ENCODE measurements at places on chromosomes 7 and 10.

GRCh38 chr10:131955591-131956340, 26.0 kb downstream of the BNIP3 start:
- no peak for DNase-seq

DNA sequence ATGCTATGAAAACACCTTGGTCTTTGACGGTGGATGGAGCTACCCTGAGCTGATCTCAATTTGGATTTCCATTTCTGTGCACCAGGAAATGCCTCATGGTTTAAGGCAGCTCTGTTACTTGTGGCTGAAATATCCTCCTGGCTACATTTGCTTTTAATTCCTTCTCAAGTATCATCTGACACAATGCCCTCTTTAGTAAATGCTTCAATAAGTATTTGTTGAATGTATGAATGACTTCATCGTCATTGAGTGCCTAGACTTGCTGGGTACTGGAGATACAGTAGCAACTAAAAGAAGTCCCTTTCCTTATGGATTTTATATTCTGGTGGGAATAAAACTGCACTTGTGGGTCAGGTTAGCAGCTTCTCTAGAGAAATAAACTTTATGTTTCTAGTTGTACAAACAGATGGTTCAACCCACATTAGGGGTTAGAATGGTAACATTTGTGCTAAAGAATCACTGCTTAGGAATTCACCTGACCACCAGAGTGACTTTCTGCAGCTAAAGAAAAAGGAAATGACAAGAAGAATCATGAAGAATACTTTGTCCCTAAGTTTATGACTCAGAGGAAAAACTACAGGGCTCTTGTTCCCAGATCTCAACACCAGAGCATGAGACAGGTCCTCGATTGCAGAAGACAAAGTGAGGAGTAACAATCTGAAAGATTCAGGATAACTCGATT, 21.8 kb upstream of the SMNDC1 start:
- DNase-seq = no peak

DNA sequence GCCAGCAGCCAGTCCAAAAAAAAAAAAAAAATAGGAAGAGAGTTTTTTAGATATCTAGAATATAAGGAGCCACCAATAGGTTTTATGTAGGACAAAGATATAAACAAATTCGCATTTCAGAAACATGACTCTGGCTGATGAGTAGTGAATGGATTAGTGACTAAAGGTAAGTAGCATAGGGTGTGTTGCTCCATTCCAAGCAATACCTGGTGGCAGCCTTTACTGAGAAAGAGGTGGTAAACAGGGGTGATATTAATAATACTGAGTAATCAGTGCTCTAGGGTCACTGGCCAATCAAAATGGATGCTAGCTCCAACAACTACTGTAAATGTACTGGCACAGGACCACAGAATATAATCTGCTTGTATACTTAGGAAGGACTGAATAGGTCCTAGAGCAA, 45.5 kb upstream of the RAB11FIP2 start:
- DNase-seq = no peak

DNA sequence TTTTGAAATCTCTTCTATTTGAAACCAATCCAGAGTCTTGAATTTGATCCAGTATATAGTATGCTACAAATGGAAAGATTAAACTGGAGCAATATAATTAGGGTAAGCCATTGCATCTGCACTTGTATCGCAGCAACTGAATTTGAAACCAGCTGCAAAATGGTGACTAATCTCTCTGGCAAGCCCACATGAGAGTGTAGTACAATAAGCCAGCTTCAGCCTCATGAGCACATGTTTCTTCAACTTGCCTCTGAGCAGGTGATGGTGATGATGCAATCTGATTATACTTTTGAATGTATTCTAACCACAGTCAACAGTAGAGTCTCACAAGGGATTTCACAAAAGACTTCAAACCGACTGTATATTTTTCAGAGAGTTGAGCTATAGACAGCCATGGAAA, 829 bp upstream of the RPA3 start:
- peak; percentile 22 for DNase-seq
